ENCODE measurements at places on chromosomes 4 and X.
A peak's percentile ranks its signal among the peaks of the same experiment; 100 is the strongest.

DNA sequence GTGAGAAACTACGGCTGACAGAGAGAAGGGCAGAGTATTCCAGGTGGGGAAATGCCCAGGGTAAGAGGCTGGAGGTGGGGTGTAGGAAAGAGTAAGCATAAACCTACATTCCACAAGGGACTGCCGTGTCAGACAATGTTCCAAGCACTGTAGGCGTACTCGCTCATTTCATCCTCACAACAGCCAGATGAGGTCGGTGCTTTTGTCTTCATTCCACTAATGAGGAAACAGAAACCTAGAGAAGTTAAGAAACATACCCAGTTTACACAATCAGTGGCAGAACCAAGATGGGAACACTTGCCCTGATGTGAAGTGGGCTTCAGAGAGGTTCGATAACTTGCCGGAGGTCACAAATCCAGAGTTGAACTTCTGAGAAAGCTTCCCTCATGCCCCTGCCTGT, 4.6 kb downstream of the SASH3 start:
- DNase-seq, result no peak

DNA sequence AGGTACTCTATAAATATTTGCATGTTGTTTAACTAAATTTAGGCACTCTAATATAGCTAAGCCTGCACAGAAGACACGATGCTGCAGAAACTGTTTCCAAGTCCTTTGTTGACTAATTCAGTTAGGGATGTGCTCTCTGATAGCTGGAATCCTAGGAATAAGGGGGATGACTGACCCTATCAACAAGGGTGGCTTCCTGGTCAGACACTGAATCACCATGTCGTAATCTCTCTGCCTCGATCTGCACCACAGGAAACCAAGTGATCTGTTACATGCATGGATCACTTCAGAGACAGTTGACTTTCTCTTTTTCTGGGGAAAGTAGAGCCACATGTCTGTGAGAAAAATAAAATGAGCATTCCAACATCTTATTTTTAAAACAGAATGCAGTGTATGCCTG, 169.1 kb downstream of the GUCY2F start:
- no peak for DNase-seq

- no peak for DNase-seq
These were observed 22.0 kb downstream of the SMIM14 start for GRCh38 chr4:39616651-39617050.

DNA sequence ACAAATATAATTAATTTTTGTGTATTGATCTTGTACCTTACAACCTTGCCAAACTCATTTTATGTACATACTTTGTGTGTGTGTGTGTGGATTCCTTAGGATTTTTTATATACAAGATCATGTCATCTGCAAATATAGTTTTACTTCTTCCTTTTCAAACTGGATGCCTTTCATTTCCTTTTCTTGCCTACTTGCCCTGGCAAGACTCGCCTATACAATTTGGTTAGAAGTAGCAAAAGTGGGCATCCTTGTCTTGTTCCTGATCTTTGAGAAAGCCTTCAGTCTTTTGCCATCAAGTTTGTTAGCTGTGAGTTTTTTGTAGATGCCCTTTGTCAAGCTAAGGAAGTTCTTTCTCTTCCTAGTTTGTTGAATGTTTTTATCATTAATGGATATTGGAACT, 30.5 kb downstream of the RUFY3 start:
- no peak for DNase-seq

DNA sequence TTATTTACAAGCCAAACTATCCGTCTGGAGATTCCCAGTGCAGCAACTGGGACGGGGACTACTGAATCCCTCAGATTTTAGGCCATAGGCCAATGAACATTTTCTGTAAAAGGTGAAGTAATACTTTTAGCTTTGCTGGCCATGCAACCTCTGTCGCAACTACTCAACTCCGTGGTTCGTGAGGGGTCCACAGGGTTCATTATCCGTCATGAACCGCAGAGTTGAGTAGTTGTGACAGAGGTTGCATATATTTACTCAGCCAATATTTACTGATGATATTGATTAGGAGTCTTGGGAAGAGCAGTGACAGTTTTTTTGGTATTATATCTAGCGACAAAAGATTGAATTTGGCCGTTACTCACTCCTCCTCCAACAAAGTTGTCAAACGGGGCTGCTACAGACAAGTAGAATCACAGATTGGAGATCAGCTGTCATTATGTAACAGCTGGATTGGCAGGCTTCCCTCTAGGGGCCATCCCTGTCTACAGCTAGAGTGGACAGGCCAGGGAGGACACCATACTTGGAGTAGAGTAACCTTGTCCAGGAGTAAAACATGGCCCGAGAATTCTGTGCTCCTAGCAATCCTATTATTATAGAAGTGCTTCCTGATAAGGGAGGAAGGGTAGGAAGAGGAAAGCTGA, 37.2 kb upstream of the CD38 start:
- no peak for DNase-seq

GRCh38 chr4:82372517-82373485, 990 bp downstream of the HNRNPD start:
- DNase-seq, result peak; percentile 71

GRCh38 chr4:152599095-152599494, 63.2 kb upstream of the FBXW7 start:
- peak; percentile 12 for DNase-seq

DNA sequence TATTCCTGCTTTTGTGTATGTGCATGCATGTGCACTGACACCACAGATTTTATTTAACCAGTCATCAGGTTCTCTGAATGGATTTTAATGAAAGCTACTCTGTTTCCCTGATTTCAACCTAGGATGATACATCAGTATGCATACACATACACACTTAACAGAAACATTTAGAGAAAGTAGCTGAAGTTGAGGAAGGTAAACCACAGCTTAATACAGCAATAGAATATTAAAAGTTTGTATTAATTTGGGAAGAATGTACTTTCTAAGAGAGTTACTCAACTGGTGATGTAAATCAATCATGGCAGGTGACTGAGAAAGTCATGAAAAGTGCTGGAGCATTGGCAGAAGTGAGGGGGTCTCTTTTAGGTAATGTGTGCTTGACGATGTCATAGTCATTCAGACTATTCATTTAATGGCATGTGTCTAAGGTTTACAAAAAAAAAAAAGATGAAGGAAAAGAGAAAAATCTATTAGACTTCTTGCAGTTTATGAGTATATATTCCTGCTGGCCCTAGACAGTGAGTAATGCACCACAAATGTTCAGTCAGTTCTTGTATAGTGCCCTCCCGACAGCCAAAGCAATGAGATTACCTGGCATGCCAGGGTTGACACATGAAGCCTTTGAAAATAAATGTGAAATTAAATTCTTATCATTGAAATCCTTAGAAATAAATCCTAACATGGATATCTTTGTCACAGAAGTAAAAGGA, 187.6 kb downstream of the RAPGEF2 start:
- no peak for DNase-seq

GRCh38 chr4:14303856-14304255, 676.3 kb upstream of the BOD1L1 start:
- no peak for DNase-seq

DNA sequence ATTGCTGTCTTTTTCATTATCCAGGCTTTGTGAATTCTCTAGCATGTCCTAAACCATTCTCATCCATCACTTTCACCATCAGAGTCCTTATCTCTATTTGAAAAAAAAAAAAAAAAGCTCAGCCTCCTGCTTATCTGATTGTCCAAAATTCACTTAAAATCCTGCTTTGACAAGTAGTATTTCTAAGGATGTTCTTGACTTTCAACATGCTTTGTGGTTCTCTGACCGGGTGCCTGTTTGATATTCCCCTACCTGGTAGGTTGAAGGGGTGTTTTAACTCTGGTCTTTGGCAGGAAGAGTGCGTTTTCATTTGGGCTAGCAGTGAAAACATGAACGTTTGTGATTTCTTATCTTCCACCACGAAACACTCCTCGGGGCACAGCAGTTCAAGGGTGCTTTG, 17.3 kb upstream of the BBS12 start:
- DNase-seq, result no peak

- DNase-seq, result no peak
These were observed 11.9 kb downstream of the HADH start for GRCh38 chr4:108001540-108002135.

DNA sequence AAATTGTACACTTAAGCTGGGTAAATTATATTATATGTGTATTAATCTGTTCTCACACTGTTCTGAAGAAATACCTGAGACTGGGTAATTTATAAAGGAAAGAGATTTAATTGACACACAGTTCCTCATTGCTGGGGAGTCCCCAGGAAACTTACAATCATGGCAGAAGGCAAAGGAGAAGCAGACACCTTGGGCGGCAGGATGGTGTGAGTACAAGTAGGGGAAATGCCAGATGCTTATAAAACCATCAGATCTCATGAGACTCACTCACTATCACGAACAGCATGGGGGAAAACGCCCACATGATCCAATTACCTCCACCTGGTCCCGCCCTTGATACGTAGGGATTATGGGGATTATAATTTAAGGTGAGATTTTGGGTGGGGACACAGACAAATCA, 34.9 kb downstream of the PDE5A start:
- DNase-seq, result no peak

GRCh38 chr4:37124800-37125199, 119.7 kb upstream of the NWD2 start:
- DNase-seq, result no peak

- no peak for DNase-seq
These were observed 77.1 kb upstream of the UCP1 start for GRCh38 chr4:140645614-140646412.

DNA sequence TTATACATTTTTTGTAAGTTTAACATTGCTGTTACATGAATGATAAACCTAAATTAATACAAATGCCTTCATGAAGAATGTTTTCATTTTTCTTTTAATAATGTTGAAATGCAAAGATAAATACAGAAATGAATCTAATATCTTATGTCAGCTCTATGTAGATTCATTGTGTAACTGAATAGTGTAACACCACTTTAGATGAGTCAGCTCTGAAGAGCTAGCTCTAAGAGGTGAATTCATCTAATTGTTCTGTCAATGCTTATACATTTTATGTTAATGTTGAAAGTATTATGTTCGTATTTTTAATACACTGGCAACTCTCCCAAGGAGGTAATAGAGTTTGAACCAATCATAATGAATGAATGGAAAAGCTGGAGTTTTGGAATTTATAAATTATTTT, 146.9 kb upstream of the FMR1 start:
- DNase-seq, result no peak

- no peak for DNase-seq
These were observed 6.9 kb downstream of the SH3RF1 start for GRCh38 chr4:169263791-169264392.

GRCh38 chr4:20037745-20038144, 214.0 kb upstream of the SLIT2 start:
- no peak for DNase-seq

DNA sequence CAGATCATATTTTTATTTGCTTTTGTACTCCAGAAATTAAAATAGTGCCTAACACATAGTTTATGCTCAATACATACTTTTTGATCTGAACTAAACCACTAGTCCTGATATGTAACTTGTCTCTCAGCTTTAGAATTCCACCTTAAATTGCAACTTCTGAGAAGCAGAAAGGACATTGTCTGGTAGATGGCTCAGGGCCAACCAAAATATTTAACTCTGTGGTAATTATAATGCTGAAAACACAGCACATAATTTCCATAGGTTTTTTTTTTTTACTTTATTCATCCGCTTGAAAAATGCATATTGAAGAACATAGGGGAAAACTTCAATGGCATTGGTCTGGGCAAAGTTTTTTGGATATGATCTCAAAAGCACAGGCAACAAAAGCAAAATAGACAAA, 59.3 kb downstream of the AREG start:
- DNase-seq, result no peak

DNA sequence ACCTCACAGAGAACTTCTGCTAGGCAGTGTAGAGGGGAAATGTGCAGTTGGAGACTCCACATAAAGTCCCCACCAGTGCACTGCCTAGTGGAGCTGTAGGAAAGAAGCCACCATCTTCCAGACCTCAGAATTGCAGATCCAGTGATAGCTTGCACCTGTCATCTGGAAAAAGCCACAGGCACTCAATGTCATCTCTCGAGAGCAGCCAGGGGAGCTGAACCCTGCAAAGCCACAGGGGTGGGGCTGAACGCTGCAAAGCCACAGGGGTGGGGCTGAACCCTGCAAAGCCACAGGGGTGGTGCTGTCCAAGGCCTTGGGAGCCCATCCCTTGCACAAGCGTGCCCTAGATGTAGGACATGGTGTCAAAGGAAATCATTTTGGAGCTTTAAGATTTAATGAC, 1226.3 kb downstream of the PCDH7 start:
- DNase-seq, result no peak

GRCh38 chr4:157220371-157220881, at the start of gene GRIA2:
TSS of gene GRIA2 (plus strand) at chr4:157220728. CDS start at chr4:157221043, 315 bp downstream.
- DNase-seq, result peak; percentile 97

- DNase-seq, result peak; percentile 9
These were observed 17.1 kb upstream of the ANXA3 start for GRCh38 chr4:78534286-78534955.

GRCh38 chrX:108584617-108585211, 145.1 kb downstream of the COL4A5 start:
- peak; percentile 0 for DNase-seq

- DNase-seq, result no peak
These were observed 219.4 kb upstream of the LNX1 start for GRCh38 chr4:53810643-53811042.

DNA sequence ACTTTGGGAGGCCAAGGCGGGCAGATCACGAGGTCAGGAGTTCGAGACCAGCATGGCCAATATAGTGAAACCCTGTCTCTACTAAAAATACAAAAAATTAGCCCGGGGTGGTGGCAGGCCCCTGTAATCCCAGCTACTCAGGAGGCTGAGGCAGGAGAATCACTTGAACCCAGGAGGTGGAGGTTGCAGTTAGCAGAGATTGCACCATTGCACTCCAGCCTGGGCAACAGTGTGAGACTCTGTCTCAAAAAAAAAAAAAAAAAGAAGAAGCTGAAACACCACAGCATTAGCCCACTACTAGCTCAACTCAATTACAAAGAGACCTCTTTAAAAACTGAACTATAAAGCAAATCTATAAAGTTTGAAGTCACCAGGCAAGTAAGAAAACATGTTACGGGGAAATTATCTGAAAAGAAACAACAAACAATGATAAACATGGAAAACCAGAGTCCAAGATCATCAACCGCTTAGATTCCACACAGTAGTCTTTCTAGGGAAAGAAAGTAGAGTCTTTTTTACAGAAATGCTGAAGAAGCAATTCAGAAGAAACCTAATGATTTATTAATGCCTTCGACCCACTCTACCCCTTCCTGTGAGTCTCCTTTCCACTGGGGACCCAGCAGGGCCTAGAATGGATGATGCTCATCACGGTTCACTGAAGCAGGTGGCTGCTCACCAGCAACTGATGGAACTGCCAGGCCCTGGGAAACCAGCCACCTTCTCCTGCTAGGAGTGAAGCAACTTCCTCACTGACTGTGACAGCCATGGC, 6.6 kb downstream of the SAT1 start:
- no peak for DNase-seq

DNA sequence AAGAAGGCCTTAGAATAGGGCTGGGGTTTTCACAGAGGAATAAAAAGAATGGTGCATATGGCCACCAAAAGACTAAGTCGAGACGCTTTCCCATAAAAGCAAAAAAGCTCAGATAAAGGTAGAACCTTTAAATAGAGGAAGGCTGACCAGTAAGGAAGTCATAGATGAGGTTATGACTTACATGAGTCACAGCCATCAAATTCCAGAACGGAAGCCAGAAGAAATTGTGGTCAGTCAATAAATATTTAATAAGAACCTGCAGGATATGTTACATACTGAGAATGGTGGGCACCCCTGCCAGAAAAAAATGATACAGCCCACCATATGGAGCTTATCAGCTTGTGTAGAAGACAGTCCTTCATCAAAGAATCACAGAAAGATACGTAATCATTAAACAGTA, 120.1 kb downstream of the MANBA start:
- no peak for DNase-seq

All from brain (organoid and tissue), 16 donors.